ENCODE measurements at places on chromosomes 6 and 20. TPM values are rescaled to one million over a fixed set of nuclear protein-coding genes. Genes with fewer than 3 reads are reported as not detected.

DNA sequence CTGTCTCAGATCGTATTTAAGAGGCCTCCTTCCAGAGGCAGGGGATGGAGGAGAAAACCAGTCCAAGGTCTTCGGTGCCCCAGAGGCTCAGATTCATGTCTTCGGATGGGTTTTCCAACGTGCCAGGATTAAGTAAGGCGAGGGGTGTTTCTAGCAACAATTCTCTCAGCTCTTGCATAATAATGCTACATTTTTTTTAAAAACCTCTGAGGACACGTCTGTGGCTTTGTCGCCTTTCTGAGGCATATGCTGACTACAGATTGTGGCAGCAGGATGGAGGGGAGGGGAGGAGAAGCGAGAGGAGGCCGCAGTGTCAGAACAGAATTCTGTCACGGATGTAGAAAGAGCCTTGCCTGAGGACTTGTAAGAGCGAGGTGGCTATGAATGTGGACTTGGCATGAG is 17.7 kb upstream of the CCDC167 start:
- DNase-seq = no peak

Gene SLC22A7
- total RNA-seq = not detected

Gene RPP40
- total RNA-seq = 18.8 TPM

- peak; percentile 74 for DNase-seq
Observed at GRCh38 chr6:134657751-134658527, 292.0 kb downstream of the ALDH8A1 start.

DNA sequence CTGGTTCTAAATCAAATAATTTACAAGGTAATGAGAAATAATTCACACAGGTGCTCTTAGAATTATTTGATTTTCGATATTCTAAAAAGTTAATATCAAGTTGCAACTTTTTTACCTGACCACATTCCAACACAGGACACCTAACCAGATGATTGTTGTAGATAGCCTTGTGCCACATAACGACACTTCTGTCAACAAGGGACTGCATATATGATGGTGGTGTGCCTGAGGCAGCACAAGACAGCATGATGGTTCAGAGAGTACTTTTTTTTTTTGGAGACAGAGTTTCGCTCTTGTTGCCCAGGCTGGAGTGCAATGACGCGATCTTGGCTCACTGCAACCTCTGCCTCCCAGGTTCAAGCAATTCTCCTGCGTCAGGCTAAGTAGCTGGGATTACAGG is 66.2 kb upstream of the TMEM30A start:
- no peak for DNase-seq

GRCh38 chr6:129662406-129662766 is 47.6 kb downstream of the ARHGAP18 start:
- no peak for DNase-seq

Gene OR2H1
- total RNA-seq = not detected

GRCh38 chr6:137880746-137881521 is 13.9 kb downstream of the TNFAIP3 start:
- no peak for DNase-seq

DNA sequence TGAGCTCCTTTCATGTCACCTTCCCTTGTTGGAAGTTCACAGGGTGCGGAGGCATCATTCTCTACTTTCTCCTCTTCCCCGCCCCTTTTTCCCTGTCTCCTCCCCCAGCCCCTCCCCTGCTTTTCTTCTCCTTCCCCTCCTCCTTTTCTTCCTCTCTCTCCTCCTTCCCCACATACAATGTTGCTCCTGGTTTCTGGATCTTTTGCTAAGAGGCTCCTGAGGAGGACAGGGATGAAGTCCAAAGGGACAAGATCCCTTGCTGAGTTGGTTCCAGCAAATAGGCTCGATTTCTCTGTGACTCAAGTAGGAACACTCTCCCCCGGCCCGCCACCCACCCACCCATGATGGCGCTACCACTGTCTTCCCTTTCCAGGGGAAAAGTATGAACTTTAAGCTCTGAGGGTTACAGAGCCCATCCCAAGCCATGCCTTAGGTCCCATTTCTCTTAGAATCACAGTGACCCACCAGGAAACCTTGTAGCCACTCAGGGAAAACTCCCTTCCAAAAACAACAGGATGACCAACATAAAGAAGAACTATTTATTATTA is 852 bp upstream of the TFEB start:
- no peak for DNase-seq

DNA sequence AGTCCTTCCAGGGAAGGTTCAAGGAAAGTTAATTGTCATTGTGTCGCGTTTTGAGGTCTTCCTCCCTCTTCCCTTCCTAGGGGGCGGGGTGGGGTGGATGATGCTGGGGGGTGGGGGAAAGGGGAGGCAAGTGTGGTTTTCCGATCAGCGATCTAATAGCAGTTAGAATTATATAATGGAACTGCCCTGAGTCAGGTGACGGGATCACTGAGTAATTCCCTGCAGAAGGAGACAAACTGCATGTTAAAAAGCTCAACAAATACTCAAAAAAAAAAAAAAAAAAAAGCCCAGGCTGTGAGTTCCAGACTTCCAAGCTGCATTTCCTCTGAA is 240.4 kb downstream of the PHACTR1 start:
- peak; percentile 51 for DNase-seq

- DNase-seq = no peak
Observed at GRCh38 chr6:168804331-168804730, 363.3 kb downstream of the SMOC2 start.

DNA sequence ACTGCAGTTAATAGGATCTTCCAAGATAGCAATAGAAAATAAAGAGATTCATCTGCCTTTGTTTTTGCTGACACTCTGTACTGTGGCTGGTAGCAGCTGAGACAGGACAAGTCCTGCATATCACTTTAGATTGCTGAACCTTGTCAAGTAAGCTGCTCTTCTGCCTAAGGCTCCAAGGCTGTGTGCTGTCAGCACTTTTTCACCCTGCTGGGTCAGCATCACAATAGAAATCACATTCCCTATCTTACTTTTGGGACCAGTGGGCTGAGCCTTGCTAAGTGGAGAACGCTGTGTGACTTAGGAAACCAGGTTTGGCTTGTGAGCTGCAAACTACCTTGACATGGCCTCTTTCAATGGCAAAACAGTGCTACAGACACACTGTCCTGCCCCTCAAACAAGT is 263.9 kb downstream of the FRK start:
- no peak for DNase-seq

Measured in renal cortical epithelial cell (primary cell).